ENCODE measurements at places on chromosomes 13 and 19.
A peak's percentile ranks its signal among the peaks of the same experiment; 100 is the strongest.

DNA sequence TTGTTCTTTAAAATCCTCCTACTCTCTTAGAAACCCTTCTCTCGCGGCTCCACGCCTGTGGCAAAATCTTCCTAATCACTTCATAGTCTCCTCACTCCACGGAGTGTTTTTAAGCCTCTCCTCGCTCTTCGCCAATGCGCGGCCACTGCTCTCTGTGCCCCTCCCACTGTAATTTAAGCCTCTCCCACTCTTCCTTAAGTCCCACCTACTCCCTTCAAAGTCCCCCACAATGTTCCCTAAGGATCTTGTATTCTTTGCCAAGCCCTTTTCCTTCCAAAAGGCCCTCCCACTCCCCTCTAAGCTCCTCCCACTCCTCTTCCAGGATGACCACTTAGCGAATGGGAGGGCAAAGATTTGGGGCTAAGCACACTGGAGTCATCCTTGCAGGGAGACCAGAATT lies 1.3 kb downstream of the FIZ1 start:
- no peak for DNase-seq

DNA sequence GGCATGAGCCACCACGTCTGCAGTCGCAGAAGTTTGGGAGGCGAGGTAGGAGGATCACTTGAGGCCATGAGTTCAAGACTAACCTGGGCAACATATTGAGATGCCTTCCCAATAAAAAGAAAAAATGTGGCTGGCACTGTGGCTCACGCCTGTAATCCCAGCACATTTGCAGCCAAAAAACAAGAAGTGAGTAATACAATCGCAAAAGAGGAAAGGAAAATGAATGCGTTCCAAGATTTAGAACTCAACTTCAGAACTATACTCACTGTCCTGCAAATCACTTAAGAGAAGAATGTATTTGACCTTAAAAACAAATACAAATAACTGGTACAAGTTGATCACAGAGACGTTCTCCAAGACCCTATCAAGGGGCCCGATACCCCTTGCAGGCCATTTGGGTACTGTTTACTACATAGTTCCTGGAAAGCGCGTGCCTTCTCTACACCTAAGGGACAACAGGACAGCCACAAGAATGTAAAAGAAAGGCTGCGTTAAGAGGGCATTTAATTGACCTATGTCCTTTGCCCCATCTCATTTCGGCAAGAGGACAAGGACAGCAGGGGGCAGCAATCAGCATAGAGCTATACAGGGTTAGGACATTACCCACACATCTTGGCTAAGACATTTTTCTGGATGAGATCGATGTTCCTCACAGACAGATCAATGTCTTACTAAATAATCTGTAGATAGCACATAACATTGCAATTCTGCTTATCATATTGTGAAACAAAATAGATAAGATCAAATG lies 41.3 kb downstream of the FLT3 start:
- DNase-seq = peak; percentile 7

DNA sequence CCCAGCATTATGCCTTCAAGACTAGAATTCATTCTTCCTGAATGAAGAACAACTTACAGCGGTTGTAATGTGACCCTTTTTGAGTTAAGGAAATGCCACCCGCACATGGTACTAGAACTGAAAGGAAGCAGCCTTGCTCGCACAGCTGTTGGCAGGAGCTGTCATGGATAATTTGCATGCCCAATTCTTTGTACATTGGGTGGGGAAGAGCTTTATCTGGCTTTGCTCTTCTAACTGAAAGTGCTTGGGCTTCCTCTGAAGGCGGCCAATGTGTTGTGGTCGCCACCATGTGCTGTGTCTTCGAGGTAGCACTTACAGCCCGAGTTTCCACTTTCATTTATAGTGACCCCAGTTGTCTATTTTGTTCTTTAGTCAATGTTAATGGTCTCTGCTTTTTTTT lies 3.4 kb downstream of the CCNE1 start:
- no peak for DNase-seq

DNA sequence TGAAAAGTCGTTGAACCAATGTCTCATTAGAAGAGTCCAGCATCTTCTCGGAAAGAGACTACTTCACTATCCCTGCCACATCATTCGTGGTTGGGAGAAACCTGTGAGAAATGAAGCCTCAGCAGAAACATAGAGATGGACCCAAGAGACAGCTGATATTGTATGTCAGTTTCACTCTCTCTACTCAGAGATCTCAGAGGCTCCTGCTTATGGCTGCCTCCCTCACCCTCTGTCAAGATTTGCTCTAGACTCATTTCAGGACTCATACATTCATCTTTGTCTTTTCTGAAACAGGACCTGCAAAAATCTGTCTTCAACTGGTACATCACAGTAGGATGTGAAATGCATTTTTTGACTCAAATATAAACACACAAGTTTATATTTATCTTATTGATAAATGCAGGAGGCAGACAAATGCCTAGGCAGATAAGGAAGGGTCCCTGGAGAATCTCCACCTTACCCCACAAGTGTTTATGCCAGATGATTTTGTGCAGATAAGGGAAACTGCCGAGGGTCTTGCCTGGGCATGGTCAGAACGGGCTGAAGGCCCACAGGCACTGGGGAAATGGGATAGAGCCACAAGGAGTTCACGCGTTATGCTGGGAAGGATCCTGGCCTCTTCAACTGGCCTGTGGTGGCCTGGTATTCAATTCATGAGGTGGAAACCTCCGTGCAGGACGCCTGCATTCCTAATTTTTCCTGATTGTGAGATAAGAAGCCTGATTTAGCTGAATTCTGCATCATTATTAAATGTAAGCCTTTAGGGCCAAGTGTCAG lies 1834.0 kb upstream of the PCDH20 start:
- no peak for DNase-seq

DNA sequence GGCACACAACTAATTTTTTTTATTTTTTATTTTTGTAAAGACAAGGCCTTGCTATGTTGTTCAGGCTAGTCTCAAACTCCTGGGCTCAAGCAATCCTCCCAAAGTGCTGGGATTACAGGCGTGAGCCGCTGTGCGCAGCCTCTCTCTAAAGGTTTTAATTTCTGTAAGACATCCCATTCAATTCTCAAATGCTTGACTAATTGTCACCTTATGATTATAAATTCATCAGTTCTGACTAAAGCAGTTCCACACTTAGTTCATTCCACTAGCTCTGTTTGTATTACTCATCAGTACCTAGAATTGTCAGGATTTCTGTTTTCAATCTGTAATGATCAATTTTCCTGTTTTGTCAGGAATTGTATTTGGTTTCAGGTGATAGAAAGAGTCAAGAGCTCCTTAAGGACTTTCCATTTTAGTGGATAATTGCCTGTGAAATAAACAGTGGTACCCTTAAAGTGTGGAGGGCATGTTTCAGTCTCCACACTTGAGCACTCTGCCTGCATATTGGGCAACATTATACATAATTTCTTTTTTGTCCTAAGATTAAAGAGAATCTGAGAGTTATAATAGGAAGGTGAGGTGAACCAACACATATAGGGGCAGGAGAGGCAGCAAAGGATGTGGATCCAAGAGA lies 27.6 kb downstream of the GPALPP1 start:
- DNase-seq = no peak

DNA sequence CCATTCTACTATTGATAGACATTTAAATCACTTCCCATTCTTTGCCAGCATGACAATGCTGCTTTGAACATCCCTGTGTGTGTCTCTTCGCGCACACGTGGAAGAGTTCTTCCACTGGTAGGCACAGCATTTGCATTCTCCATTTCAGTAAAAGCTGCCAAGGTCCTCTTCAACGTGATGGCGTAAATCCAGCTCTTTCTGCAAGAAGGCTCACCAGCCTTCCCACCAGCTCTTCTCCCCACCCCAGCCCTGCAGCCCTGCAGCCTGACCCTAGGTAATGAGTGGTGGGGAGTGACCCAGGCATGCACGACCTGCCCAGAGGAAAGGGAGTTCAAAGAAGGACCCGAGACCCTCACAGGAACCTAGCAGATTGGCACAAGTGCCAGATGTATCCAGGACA lies 31.7 kb upstream of the FFAR2 start:
- DNase-seq = no peak

DNA sequence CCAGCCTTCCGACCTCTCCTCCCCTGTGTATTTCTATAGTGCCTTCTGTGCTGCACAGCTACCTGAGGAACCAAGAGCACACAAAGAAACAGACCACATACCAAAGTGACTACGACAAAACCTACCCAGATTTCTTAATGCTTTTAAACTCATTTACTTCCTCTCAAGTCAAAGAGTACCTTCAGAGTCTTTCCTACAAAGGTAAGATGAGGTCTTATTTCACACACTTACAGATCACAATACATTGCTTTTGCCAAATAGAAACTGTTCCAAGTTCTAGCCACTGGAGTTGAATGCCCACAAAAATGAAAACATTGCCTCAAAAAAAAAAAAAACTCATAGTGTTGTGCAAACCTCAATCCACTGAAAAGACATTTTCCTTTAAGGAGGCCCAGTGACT lies 36.4 kb downstream of the TEX26 start:
- DNase-seq = no peak

- DNase-seq = peak; percentile 61
Observed at GRCh38 chr13:40388617-40389016, 277.8 kb downstream of the FOXO1 start.

DNA sequence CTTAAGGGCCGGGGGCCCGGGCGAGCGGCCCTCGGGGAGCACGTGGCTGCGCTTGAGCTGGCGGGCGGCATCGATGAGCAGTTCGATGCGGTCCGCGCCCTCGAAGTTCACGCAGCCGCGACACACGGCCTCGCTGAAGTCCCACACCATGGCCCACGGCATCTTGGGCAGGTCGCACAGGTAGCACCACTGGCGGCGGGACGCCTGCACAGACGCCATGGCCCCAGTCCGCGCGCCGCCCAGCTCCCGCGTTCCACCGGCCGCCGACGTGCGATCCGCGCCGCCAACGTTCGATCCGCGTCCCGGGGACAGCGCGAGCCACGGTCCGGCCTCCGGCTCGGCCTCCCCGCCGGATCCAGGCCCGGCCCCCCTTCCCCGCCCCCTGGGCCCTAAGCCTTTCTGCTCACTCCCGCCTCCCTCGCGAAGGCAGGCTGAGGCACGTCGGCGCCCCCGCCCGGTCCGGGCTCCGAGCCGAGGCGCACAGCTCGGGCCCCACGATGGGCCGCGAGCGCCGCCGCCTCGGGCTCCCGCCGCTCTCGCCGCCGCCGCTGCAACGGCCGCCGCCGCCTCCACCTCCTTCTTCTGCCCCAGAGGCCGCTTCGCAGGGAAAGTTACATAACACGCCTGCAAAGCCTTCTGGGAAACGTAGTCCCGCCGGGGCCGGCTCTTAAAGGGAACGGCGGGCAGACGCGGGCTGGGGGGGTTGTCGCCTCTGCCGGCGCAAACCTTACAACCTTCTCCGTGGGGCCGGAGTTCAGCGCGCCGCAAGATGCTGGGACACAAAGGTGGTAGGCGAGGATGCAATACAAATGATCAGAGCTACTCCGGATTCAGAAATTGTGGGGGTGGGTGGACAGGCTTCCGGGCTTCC lies at the start of gene IRF2BP1:
Gene IRF2BP1, minus strand, starts transcription at position 586 of the 871 bp plus-strand sequence. Its CDS starts 367 bp downstream, at position 219.
- peak; percentile 87 for DNase-seq

- no peak for DNase-seq
Observed at GRCh38 chr13:24271231-24271600, 38.2 kb upstream of the C1QTNF9 start.

DNA sequence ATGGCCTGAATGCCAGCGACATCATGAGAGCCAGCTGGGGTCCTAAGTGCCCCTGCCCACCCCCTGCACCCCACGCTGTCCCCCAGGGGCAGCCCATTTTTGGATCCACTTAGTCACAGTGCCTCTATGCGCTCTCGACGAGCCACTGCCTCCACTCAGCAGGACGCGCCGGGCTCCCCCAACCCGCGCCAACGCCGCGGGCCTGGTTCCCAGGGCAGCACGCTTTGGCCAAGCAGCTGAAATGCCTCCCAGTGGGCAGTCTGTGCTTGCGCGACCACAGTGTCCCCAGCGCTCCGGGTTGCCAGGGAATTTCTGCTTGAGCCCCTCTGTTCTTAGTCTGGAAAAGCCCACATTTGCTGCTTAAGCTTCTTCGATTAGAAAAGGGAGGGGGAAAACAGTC lies 39.4 kb downstream of the TMED1 start:
- DNase-seq = no peak

GRCh38 chr19:38145623-38146022 lies 78.4 kb downstream of the DPF1 start:
- DNase-seq = no peak

- no peak for DNase-seq
Observed at GRCh38 chr19:42569193-42569592, 25.5 kb downstream of the CEACAM8 start.

DNA sequence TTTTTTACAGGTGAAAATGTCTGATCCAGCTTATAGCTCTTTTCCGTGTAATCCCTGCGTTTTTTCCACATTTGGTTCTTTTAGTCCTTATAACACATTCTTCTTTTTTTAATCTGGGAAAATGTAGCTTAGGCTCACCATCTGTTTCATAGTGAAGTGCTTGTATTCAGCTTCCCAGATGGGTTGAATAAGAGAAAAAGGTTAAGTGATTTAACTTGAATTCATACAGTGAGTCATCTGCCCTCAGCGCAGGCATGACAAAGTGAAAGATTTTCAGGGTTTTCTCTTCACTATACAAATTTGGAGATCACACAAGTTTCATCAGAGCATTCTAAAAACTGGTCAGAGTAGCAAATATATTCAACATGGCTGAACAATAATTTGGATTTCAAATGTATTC lies 224.8 kb downstream of the SPRY2 start:
- DNase-seq = no peak

DNA sequence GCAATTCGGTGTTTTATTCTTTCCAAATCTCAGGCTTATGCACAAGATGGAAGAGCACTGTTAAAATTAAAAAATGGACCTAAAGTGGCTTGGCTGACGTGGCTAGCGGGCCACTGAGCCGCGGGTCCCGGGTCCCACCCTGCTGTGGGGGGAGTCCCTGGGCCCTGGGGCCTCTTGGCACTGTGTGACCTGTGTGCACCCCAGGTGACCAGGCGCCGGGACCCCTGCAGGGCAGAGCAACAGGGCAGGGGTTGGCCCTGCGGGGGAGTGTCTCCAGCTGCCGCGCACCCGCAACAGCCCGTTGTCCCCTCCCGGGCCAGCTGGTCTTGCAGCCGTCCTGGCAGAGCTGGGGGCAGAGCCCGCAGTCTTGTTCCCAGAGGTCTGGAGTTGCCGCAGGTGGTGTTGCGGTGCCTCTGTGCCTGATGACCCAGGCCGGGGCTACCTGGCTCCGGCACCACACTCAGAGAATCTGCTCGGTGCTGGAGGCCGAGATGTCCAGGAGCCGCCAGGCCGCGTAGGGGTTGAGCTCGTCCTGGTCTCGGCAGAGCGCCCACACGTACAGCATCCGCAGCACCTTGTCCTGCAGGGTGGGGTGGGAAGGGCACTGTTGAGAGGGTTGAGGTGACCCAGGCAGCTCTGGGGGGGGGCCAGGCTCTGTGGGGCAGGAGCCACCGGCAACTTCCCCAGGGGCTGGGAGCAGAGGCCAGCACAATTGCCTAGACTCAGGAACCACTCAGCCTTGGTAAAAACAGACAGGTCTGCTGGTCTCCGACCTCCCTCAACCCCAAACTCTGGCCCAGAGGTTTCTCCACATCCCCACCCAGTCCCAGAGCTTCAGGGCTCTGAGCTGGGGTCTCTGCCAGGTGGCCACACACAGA lies 1.0 kb upstream of the CTXN1 start:
- DNase-seq = no peak

GRCh38 chr19:38809592-38810252 lies 3.0 kb downstream of the LGALS4 start:
- no peak for DNase-seq

All from KG1 (cell line).